SK-N-DZ (cell line): ENCODE measurements at places on chromosomes 6 and 20.

GRCh38 chr6:53673162-53673727 is 7.7 kb upstream of the KLHL31 start:
- no peak for DNase-seq

DNA sequence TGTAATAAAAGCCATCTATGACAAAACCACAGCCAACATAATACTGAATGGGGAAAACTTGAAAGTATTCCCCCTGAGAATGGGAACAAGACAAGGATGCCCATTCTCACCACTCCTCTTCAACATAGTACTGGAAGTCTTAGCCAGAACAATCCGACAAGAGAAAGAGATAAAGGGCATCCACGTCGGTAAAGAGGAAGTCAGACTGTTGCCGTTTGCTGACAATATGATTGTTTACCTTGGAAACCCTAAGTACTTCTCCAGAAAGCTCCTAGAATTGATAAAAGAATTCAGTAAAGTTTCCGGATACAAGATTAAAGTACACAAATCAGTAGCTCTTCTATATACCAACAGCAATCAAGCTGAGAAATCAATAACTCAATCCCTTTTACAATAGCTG is 14.0 kb upstream of the RUNX2 start:
- no peak for DNase-seq

DNA sequence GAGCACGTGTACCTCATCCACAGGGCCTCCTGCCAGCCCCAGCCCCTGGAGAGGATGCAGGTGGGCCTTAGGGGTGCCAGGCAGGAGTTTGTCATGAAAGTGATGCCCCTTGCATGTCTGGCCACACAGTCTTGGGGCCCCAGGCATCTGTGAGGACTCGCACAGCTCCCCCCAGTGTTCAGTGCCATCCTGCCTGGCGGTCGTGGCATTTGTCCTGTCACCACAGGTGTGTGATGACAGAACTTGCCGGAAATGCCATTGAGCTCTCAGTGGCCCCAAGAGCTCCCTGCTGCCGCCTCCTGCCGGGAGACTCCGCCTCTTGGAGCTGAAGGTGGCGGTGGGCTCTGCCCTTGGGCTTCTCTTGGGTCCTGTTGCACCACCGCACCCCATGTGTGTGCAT is 30.6 kb upstream of the ADRM1 start:
- DNase-seq: no peak

DNA sequence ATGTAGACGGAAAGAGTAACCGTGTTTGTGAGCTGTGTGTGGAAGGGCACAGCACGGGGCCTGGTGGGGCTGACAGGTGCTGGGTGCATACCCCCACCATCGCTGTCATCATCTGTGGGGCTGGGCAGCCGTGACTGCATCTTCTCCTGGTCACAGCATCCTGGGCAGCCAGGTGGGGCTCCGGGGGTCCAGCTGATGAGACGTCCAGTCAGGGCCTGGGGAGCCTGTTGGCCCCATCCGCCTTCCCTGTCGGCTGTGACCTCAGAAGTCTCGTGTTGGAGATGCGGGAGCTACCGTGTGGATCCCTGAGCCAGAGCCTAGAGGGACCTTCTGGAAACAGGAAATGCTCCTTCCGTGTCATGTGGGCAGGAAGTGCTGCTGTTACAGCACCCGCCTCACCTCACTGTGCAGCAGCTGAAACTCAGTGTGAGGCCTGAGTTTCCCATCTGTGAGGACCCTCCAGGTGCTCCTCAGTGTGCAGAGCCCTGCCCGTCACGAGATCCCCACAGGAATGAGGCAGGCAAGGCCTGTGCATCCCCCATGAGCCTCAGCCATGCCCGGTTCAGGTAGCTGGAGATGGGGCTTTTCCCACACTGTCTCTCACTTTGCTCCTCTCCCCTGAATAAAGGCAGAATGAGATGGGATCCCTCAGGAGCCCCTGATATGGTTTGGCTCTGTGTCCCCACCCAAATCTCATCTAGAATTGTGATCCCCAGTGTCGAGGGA is 108.7 kb downstream of the ERMARD start:
- DNase-seq: no peak

- no peak for DNase-seq
Observed at GRCh38 chr20:18323705-18324104, 35.4 kb downstream of the ZNF133 start.

DNA sequence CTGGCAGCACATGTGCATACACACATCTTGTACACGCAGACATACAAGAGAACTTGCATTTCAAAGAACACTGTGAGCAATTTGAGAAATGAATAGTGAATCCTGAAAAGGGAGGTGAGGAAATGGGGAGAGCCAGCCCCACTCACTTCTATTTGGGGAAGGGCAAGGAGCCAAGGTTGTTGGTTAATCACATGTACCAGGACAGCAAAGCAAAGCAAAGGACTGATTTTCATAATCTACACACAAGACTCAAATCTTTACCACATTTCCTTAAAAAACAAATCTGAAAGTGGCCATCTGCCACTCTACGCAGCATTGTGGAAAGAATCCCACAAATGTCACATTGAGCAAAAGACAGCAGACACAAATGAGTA is 35.0 kb upstream of the KIF16B start:
- DNase-seq: no peak

DNA sequence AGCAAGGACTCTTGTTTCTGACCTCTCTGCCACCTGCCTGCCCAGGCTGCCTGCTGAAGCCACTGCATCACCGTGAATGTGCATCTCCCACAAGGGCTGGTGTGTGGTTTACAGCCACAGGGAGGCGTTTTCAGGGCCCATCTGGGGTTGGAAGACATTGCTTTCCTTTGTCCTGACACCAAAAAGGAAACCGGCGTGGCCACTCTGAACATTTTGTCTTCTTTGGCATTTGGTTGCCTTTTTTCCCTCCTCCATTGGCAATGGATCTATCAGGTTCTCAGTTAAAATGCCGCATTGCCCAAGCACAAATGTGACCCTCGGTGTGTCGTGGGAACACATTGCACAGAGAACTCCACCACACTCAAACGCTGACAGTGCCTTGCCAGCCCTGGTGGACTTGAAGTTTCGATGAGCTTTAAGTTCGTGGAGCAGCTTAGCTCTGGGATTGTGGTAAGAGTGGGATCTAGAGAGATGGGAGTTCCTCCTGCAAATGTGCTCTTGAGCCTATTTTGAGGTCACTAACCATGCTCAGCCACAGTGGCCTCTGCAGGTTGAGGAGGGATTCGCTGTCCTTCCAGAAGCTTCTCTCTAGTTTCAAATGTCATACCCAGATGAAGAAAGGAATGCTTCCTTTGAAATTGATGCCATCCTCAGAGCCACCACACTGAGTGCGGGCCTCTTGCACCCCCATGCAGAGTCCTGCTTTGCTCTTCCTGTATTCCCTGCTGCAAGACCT is 14.8 kb upstream of the PCK1 start:
- DNase-seq: no peak

DNA sequence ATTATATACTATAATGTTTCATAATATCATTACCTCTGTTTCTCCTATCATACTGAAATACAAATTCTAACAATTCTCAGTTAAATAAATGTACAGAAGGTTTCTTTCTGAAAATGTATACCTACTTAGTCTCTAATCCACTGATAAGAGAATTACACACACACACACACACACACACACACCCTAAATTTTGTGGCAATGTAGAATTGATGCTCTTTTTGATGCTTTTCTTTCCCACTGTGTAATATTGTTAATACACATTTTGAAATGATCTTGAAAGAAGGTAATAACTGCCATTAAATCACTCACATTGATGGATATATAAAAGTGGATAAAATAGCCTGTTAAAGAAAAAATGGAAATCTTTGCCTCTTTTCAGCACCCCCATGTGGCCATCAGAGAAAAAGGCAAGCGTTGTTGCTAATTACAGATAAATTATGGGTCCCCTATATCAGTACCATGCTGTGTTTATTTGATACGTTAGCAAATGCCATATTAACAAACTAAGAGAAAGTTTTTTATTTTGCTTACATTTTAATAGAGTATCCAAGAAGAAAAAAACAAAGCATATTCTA is 76.6 kb upstream of the VGLL2 start:
- DNase-seq: no peak

DNA sequence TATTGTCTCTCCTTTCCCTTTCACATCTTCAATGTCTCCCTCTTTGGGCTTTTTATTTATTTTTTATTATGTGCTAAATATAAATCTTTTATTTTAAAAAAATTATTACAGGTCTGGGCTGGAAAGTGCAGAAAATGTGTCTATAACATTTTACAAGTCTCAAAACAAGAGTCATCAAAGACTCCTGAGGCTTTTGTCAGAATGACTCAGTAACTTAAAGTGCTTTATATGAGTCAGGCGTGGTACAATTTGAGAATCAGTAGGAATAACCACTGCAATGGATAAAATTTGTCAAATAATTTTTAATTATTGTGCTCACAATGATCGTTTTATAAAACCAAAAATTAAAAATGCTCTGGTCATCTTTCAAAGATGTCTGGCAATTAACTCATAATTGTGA is 193.9 kb downstream of the MMUT start:
- no peak for DNase-seq

- no peak for DNase-seq
Observed at GRCh38 chr6:36636687-36637418, 41.7 kb upstream of the CDKN1A start.

- no peak for DNase-seq
Observed at GRCh38 chr20:10315138-10315537, 96.5 kb downstream of the SNAP25 start.

- no peak for DNase-seq
Observed at GRCh38 chr6:24836109-24836508, 37.4 kb upstream of the ARMH2 start.

DNA sequence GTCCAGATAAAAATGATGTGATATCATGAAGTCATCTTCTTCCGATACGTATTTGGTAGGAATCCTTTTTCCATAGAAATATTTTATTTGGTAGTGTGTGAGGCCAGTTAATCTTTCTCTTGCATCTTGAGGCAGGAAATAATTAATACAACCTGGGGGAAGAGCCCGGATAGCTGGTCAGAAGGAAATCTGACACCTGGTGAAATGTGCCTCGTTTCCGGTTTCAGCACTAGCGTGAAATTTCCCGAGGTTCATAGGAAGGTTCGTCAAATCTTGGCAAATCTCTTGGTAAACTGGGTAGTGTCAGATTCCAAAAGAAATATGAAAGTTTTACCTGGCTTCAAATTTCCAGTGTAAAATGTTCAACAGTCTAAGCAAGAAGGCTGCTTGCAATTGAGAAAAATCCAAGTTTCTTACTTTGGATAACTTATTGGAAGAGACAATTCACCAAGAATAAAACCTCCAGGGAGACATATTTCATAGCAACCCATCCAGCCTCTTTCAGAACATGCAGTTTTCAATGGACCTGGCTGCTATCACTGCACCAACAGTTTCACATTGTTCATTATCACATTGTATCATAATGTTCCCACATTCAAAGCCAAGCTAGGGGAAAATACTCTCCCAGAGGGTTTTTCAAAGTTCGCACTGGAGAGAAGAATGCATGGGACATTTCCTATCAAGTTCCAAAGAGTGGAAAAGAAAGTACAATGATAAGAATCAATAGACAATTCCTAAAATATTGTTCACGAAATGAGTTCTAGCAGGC is 454.5 kb upstream of the CITED2 start:
- DNase-seq: no peak

DNA sequence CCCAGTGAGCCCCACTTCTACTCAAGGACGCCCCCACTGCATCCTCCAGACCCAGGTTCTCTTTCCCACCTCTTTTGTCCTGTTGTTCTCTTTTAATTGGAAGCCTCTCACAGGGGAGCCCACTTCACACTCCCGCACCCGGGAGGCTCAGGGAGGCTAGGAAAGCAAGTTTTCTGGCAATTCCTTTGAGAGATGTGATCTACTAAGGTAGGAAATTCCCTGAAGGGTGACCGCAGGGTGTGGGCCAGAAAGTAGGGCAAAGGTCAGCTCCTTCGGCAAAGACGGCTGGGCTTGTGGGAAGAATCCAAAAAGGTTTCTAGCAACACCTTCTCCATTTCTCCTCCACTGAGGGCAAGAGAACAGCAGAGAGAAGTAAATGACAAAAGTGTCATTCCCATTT is 98.1 kb upstream of the PTPN1 start:
- DNase-seq: no peak

DNA sequence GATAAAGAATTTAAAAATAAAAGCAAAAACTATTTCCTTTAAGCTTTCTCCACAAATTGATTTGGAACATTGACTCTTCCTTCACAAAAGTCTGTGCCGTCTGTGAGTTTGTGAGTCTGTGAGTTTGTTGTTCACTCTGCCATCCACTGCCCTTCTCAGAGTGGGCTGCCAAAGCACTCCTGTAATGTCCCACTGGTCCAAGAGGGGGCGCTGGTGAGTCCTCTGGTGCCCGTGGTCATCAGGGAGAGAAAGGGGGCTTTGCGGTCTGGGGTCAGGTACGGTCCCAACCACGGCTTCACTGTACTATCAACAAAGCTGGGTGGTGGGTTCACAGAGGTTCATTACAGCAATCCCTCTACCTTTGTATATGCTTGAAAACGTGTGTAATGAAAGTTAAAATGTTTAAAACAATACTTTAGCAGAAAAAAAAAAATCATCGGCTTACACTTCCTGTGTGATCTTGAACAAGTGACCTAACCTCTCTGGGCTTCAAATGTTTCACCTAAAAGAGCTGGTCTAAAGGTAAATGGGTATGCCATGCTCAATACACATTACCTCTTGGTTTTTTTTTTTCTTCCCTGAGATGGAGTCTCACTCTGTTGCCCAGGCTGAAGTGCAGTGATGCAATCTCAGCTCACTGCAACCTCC is 5.6 kb upstream of the ANKRD60 start:
- DNase-seq: no peak

GRCh38 chr6:87645080-87645479 is 55.1 kb downstream of the ORC3 start:
- DNase-seq: no peak

DNA sequence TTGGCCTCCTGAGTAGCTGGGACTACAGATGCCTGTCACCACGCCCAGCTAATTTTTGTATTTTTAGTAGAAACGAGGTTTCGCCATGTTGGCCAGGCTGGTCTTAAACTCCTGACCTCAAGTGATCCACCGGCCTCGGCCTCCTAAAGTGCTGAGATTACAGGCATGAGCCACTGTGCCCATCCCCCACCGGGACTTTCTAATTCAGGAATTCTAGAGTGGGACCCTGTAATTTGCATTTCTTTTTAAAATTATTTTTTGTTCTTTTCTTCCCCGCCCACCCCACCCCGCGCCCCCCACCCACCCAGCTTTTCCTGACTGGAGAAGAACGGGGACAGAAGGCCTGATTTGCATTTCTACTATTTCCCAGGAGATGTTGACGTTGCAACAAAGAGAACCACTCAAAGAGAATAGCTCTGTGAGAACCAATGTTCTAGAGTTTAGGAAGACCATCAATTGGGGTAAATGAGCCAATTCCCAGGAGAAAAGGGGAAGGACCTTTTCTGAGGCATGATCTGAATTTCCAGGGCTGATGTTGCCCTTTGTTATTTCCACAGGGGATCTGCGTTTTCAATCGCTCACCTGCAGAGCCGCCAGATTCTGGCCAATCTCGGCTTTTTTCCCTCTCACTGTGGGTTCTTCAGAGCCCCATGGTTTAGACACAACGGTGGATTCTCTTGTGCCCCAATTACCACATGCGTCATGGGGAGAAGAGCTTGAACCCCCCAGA is 33.2 kb upstream of the TFAP2C start:
- no peak for DNase-seq

DNA sequence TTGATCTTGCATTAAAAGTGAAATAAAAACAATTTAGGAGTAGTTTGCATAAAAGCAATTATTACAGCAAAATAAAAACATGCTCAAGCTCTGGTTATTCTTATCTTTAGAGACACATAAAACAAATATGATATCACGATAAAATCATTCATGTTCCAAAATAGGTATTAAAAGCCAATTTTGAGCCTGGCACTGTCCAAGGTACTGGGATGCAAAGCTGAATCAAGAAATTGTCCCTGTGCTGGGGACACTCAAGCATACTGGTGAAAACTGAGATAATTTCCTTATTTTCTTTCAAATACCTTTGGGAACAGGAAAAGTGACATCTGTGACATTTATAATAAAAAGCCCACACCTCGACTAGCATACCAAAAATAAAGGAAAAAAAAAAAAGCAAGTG is 931 bp upstream of the MTCL3 start:
- no peak for DNase-seq
